MG63 (cell line): ENCODE measurements at places on chromosomes 6 and 20.
A peak's percentile ranks its signal among the peaks of the same experiment; 100 is the strongest.

DNA sequence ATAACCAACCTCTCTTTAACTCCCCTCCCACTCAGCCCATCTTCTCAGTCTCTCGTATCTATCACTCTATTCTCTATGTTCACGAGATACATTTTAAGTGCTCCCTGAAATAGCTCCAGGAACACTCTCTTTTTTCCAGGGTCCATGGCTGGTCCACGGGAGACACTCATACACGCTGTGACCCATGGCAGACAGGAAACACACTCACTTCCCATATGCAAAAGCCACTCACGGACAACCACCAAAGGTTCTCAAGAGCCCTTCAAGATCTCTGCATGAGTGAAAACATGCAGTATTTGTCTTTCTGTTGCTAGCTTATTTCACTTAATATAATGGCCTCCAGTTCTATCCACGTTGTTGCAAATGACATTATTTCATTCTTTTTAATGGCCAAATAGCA is 71.4 kb upstream of the PCSK2 start:
- DNase-seq, result no peak

GRCh38 chr6:129112591-129112990 is 229.7 kb downstream of the LAMA2 start:
- DNase-seq, result no peak

- DNase-seq, result peak; percentile 77
Observed at GRCh38 chr20:56359212-56360132, 698 bp downstream of the FAM210B start.

DNA sequence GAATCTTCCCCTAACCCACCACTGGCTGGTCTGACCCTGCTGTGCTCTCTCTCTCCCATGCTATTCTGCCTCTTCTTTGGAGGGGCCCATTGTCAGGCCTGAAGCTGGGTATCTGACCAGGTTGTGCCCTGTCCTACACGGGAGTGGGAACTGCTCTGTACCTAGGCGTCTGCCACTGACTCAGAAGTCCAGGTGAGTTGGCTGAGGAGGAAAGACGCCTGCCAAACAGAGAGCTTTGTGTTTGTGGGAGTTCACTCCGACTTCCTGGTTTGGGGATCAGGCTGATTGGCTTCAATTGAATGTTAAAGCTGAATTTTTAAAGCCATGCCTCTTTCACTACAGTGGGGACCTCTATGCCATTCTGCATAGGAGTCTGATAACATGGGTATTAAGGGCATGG is 136.0 kb downstream of the CCDC170 start:
- no peak for DNase-seq

DNA sequence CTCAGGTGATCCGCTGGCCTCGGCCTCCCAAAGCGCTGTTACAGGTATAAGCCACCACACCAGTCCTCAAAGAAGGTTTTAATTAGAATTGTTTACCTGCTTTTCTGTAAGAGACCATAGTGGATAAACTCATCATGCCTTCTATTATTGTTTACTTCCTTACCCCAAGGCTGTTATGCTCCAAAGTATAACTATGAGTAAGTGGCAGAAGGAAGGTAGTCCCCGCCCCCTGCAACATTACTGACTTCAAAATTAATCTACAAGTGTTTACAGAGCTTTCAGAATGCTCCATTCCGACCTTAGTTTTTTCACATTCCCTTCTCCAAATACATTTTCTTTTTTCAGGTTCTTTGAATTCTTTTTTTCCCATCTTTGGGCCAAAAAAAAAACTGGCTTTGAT is 480.5 kb upstream of the NOX3 start:
- no peak for DNase-seq

- DNase-seq, result no peak
Observed at GRCh38 chr20:1094751-1095150, 23.7 kb upstream of the PSMF1 start.

DNA sequence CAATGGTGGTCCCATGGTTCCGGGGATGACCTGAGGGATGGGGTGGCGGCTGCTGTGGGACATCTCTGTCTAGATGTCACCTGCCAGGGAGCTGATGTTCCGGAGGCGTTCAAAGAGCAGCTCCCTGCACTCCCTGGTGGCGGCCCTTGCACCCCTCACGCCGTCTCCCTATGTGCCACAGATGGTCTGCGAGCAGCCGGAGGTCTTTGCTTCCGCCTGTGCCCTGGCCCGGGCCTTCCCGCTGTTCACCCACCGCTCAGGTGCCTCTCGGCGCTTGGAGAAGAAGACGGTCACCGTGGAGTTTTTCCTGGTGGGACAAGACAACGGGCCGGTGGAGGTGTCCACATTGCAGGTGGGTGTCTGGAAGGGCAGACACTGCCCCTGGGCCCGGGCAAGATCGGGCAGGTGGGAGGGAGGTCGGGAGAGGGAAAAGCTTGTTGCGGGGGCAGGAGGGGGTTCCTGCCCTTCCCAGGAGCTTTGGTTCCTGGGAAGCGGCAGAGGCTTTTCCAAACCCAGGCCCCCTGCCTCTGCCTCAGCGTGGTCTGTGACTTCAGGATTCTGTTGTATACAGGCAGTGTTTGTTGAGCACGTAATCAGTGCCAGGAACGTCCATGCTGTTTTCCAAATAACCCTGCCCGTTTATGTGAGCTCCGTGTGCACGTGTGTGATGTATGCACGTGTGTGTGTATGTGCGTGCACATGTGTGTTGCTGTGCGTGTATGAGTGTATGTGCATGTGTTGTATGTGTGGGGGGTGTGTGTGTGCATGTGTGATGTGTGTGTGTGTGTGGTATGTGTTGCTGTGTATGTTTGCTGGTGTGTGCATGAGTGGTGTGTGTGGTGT is 1.9 kb downstream of the NPEPL1 start:
- DNase-seq, result no peak

GRCh38 chr20:49868538-49868937 is 46.8 kb downstream of the SPATA2 start:
- DNase-seq, result no peak

DNA sequence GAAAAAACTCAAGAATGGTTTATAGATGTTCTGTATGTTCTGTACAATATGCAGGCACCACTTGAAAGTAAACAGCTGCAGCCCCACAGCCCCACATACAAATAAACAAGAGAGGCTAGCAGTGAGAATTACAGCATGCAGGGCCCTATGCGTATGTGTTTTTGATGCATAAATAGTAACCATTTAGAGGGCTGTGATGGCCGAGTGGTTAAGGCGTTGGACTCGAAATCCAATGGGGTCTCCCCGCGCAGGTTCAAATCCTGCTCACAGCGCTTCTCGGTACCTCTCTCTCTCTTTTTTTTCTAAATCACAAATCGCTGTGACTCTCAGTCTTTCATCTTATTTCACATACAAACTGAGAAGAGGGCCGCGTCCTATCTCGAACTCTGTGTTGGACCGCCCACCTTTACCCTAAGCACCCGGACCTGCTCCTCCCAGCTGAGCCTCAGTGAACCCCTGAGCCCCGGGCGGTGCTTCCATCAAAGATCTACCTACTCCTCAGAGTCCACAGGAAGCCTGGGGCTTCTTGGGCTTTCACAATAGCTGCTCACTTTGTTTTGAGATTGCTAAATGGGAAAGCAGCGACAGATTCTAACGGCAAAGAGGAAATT is 37.7 kb upstream of the PRSS16 start:
- peak; percentile 29 for DNase-seq

- peak; percentile 89 for DNase-seq
Observed at GRCh38 chr6:19804205-19805128, 32.7 kb upstream of the ID4 start.

- DNase-seq, result no peak
Observed at GRCh38 chr6:159098636-159099106, 53.9 kb upstream of the TAGAP start.

DNA sequence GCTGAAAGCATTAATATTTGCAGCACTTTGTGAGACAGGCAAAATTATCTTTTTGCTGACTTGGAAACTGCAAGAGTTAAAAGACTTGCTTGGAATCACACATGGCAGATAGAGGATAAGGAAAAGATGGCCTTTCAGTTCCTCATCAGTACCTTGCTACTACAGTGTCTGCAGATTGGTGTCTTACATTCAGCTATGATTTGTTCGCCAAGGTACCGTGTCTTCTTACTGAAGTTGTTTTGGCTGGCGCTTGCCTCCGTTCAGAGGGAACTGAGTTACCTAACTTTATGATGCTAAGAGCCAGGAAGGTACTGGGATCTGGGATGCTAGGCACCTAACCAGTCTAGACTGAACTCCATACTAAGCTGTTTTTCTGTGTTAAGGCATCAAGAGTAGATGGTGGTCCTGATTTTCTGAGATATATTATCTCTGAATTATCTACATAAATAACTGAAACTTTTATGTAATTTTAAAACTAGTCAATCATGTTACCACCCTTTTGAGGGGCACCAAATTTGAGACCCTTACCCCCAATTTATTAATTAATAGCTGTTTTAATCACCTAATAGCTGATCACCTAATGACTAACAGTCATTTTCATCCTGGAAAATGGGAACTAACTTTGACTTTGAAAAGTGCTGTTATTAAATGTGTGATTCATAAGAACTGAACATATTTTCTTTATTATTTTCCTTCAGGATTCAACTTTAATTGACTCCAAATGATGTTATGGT is 2.5 kb downstream of the WTAP start:
- no peak for DNase-seq

GRCh38 chr6:107209406-107210305 is 94.3 kb upstream of the BEND3 start:
- DNase-seq, result no peak

DNA sequence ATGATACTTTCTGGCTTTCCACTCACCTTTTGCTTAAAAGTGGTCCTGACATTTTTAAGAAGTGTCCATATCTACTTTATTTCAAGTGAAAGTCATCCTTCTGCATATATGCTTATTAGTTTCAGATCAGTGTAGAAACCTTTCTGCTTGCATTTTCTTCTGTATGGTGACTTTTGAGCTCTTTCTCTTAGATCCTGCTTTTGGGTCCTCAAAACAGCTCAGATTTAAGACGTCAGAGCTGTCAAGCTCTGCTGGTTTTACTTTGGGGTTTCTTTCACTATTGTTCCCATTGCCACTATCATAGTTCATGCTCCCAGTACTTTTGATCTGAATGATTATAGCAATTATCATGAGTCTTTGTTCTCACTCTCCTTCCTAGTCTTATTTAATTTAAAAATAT is 41.7 kb downstream of the BCKDHB start:
- no peak for DNase-seq

- DNase-seq, result no peak
Observed at GRCh38 chr6:106513808-106514582, 115.3 kb downstream of the RTN4IP1 start.

GRCh38 chr6:69948479-69949114 is 82.2 kb downstream of the COL19A1 start:
- DNase-seq, result no peak

- no peak for DNase-seq
Observed at GRCh38 chr6:119145111-119145510, 66.6 kb upstream of the FAM184A start.

DNA sequence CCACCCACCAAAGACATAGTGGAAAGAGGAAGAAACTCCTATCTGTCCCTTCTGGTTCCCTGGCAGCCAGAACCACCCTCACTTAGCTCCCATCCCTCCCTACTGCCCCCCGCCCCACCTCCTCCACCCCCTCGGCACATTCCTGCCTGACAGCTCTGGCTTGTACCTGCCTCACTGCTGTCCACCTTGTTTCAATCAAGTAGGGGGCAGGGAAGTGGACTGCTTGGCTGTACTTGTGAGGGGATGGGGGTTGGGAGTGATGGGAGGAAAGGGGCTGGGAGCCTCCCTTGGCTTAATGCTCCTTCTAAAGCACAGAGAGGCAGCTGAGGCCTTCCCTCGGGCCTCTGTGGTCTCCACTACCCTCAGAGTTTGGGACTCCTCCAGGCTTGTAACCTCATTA is 22.1 kb upstream of the ZNF76 start:
- no peak for DNase-seq
